ENCODE measurements at places on chromosomes 7 and 10. TPM values are rescaled to one million over a fixed set of nuclear protein-coding genes. Genes with fewer than 3 reads are reported as not detected.
A peak's percentile ranks its signal among the peaks of the same experiment; 100 is the strongest.

The RBP3 gene
- polyA plus RNA-seq = not detected

The ATP6V0A4 gene
- polyA plus RNA-seq = not detected

DNA sequence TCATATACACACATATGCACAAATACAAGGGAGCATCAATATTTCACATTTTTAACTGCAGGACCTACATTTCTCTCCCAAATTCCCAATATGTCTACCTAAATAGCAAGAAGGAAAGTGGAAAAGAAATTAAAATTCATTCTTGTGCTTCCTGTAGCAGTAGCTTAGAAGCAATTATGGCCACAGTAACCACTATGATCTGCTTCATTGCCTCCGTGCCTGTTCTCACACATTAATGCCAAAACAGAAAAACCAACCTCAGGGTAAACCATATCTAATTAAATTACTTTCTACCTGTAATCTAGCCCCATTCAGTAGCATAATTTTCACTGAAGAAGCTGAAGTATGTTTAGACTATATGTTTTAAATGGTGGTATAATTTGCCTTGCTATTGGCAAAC is 55.2 kb downstream of the HYCC1 start:
- H3K4me1 ChIP-seq = no peaks in the 10 kb centered on the region
- H3K36me3 ChIP-seq = peaks cover 5% of the 10 kb centered on the region
- no peak overlapping the region for H3K27ac ChIP-seq
- H3K4me3 ChIP-seq = no peak overlapping the region
- no peak for DNase-seq

DNA sequence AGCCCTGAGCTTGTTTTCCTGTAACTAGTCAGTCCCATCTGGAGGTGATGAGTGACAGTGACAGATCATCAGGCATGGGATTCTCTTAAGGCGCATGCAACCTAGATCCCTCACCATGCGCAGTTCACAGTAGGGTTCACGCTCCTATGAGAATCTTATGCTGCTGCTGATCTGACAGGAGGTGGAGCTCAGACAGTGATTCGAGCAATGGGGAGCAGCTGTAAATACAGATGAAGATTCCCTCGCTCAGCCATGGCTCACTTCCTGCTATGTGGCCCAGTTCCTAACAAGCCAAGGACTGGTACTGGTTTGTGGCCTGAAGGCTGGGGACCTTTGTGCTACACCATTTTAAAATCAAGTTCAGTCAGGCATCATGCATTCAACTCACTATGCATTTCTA is 221.7 kb downstream of the KIAA1217 start:
- H3K4me3 ChIP-seq = no peak overlapping the region
- H3K4me1 ChIP-seq = peaks cover 7% of the 10 kb centered on the region
- H3K27ac ChIP-seq = no peak overlapping the region
- DNase-seq = no peak

DNA sequence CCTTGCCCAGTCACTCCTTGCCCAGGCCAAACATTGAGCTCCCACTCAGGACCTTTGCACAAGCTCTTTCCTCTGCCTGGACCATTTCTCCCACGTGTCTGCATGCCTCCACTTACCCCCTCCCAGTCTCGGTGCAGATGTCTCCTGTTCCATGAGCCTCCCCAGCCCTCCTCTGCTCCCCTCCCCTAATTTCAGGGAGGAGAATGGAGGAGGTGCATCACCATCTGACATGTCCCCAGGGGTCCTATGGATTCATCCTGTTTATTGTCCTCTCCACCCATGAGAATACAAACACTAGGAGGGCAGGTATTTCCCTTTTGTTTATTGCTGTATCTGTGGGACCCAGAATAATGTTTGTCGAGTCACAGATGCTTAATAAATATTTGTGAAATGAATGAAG is 8.6 kb upstream of the GRID2IP start:
- no peak overlapping the region for H3K27ac ChIP-seq
- peaks cover 10% of the 10 kb centered on the region for H3K27me3 ChIP-seq
- no peaks in the 10 kb centered on the region for H3K4me1 ChIP-seq
- H3K4me3 ChIP-seq = no peak overlapping the region
- H3K36me3 ChIP-seq = no peaks in the 10 kb centered on the region

The LGI1 gene
- 0.63 TPM for polyA plus RNA-seq

The CRTAC1 gene
- 0.93 TPM for polyA plus RNA-seq

DNA sequence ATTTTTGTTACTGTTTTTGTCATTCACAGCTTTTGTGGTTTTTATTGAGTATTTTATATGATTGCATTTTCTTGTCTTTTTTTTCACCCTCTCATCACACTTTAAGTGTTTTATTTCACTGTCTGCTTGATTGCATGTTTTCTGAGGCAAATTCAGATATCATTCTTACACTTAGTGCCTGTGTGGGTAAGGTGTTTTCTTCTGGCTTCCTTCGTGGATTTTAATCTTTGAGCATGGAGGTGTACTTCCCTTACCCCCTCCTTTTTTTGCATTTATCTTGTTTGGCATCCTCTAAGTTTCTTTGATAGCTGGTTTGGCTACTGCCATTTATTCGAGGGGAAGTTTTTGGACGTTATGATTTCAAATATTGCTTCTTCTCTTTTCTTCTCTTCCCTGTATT is 127.9 kb downstream of the MLLT10 start:
- DNase-seq = no peak
- H3K27me3 ChIP-seq = no peaks in the 10 kb centered on the region
- H3K36me3 ChIP-seq = peaks cover 4% of the 10 kb centered on the region
- H3K27ac ChIP-seq = no peak overlapping the region
- H3K4me3 ChIP-seq = no peak overlapping the region

The TFEC gene
- 0.76 TPM for polyA plus RNA-seq

The MUC3A gene
- 0.62 TPM for polyA plus RNA-seq

DNA sequence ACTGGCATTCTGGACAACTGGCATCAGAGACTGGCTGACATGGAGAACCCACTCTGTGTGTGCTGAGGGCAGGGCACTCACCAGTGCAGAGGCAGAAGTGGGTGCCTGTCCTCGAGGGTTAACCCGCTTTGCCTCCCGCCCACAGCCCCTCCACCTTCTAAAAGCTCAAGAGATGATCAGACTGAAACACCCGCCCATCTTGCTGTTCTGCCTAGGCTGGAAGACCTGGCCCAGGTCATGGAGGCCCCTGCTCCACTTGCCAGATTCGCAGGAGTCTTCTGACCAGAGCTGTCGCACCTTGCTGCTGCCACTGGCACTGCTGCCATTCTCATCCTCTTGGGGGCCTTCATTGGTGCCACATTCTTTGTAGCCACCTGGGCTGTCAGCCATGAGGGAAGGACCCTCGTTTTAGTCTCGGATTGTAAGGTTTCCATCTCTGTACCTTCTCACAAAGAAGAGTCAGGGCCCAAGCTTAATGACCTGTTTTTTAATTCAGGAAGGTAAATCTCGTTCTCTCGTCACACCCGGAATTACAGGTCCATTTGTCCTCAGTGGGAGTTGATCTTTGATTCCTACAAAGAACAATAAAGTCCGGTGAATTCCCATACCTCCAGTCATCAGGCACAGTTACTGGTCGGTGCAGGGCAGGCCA is 1.9 kb downstream of the CYREN start:
- H3K4me1 ChIP-seq = peaks cover 57% of the 10 kb centered on the region
- no peaks in the 10 kb centered on the region for H3K27me3 ChIP-seq
- no peak for DNase-seq
- H3K4me3 ChIP-seq = peak overlapping the region; percentile 73

GRCh38 chr10:49104323-49104722 is 11.0 kb downstream of the VSTM4 start:
- DNase-seq = no peak
- H3K4me1 ChIP-seq = peaks cover 5% of the 10 kb centered on the region
- H3K27ac ChIP-seq = no peak overlapping the region
- H3K36me3 ChIP-seq = no peaks in the 10 kb centered on the region

The MEST gene
- 4.1 TPM for polyA plus RNA-seq

The OR2A1 gene
- 0.05 TPM for polyA plus RNA-seq

The FEZF1 gene
- not detected for polyA plus RNA-seq

- peaks cover 40% of the 10 kb centered on the region for H3K4me1 ChIP-seq
- no peaks in the 10 kb centered on the region for H3K36me3 ChIP-seq
- peak; percentile 61 for DNase-seq
- H3K27me3 ChIP-seq = no peaks in the 10 kb centered on the region
- peak overlapping the region; percentile 96 for H3K27ac ChIP-seq
- H3K4me3 ChIP-seq = peak overlapping the region; percentile 77
These were observed 216.5 kb upstream of the MKLN1 start for GRCh38 chr7:131111081-131111576.

- no peak overlapping the region for H3K27ac ChIP-seq
- H3K4me1 ChIP-seq = peaks cover 54% of the 10 kb centered on the region
- no peak overlapping the region for H3K4me3 ChIP-seq
- peaks cover 12% of the 10 kb centered on the region for H3K36me3 ChIP-seq
These were observed 121.6 kb downstream of the LRRC4 start for GRCh38 chr7:127909424-127910152.

GRCh38 chr10:79082631-79083596 is 14.1 kb downstream of the ZMIZ1 start:
- H3K27me3 ChIP-seq = no peaks in the 10 kb centered on the region
- peaks cover 99% of the 10 kb centered on the region for H3K4me1 ChIP-seq
- no peak for DNase-seq
- no peak overlapping the region for H3K4me3 ChIP-seq
- H3K36me3 ChIP-seq = no peaks in the 10 kb centered on the region

GRCh38 chr7:131494182-131494581 is 62.2 kb downstream of the PODXL start:
- no peak overlapping the region for H3K27ac ChIP-seq
- no peak for DNase-seq
- H3K4me3 ChIP-seq = no peak overlapping the region
- no peaks in the 10 kb centered on the region for H3K36me3 ChIP-seq
- H3K27me3 ChIP-seq = no peaks in the 10 kb centered on the region

GRCh38 chr10:96255549-96256333 is 15.6 kb downstream of the BLNK start:
- H3K27ac ChIP-seq = no peak overlapping the region
- no peaks in the 10 kb centered on the region for H3K36me3 ChIP-seq
- no peaks in the 10 kb centered on the region for H3K27me3 ChIP-seq
- H3K4me1 ChIP-seq = peaks cover 7% of the 10 kb centered on the region

The SGCE gene
- polyA plus RNA-seq = 12.6 TPM

The CYP3A7 gene
- polyA plus RNA-seq = not detected

GRCh38 chr7:49150486-49150885 is 226.1 kb downstream of the CDC14C start:
- H3K27ac ChIP-seq = no peak overlapping the region
- DNase-seq = no peak
- H3K4me1 ChIP-seq = no peaks in the 10 kb centered on the region
- H3K4me3 ChIP-seq = no peak overlapping the region
- H3K36me3 ChIP-seq = no peaks in the 10 kb centered on the region
- H3K27me3 ChIP-seq = no peaks in the 10 kb centered on the region

The TRIM56 gene
- polyA plus RNA-seq = 9.8 TPM

The ARPC1A gene
- polyA plus RNA-seq = 344 TPM

DNA sequence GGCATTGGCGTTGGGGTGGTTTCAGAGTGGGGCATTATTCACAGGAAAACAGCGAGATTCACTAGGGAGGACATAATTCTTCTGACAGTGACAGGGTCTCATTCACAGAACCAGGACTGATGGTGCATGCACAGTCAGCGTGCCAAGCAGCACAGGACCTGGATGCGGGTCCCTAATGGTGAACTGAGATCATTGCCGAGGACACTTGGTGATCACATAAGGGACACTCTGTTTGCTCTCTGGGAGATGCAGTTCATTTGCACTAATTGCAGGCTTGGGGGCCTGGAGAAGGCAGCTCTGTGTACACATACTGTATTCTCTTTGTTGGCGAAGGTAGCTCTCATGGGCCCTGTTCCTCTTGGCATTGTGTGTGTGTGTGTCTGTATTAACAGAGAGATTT is 716.1 kb downstream of the PHTF2 start:
- H3K27ac ChIP-seq = no peak overlapping the region
- no peak overlapping the region for H3K4me3 ChIP-seq

DNA sequence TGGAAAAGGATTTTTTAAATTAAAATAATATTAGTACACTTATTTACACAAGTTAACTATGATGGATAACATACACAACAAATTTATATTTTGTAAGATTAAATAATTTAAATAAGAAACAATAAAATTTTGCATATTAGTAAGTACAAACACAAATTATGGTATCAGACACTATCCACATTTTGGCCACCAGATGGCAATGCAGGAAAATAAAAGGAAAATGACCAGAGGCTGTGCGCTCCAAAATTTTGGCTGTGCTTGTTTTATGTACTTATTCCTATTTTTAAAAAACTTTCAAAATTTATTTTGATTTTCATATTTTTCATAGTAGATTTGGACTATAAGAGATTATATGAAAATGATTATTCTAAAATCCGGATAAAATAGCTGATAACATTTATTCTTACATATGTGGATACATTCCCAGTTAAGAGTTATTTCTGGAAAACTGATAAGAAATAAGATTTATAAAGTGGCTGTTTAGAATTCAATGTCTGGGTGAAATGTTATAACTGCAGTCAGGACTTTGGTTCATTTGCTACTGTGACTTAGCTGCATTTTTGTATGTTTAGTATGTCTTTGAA is 274.7 kb upstream of the HGF start:
- H3K27me3 ChIP-seq = no peaks in the 10 kb centered on the region
- H3K27ac ChIP-seq = no peak overlapping the region
- peak; percentile 79 for DNase-seq
- no peak overlapping the region for H3K4me3 ChIP-seq
- H3K36me3 ChIP-seq = no peaks in the 10 kb centered on the region

GRCh38 chr10:99785646-99786045 is 3.2 kb downstream of the ABCC2 start:
- no peaks in the 10 kb centered on the region for H3K27me3 ChIP-seq
- DNase-seq = no peak
- no peak overlapping the region for H3K4me3 ChIP-seq
- H3K36me3 ChIP-seq = no peaks in the 10 kb centered on the region
- H3K27ac ChIP-seq = no peak overlapping the region
- H3K4me1 ChIP-seq = peaks cover 38% of the 10 kb centered on the region

DNA sequence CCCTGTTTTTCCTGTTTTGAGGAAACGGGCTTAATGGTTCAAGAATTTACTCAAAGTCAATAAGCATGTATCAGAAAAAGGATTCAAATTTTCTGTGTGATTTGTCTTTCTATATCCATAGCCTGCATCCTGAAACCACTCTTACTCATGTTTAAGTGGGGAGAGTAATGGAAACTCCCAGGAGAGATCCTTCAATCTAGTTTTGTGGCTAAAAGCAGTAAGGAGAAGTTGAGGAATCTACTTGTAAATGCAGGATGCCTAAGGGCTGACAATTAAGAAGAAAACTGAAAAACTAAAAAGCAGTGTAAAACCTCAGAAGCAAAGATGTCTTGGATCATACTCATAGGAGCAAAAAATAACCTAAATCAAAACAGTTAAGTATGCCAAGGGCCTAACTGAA is 68.1 kb upstream of the GRID1 start:
- H3K36me3 ChIP-seq = peaks cover 43% of the 10 kb centered on the region
- DNase-seq = no peak
- H3K27me3 ChIP-seq = no peaks in the 10 kb centered on the region
- H3K27ac ChIP-seq = no peak overlapping the region
- H3K4me1 ChIP-seq = peaks cover 19% of the 10 kb centered on the region
- no peak overlapping the region for H3K4me3 ChIP-seq

- H3K27ac ChIP-seq = no peak overlapping the region
- no peak overlapping the region for H3K4me3 ChIP-seq
- no peaks in the 10 kb centered on the region for H3K27me3 ChIP-seq
- no peaks in the 10 kb centered on the region for H3K4me1 ChIP-seq
- no peaks in the 10 kb centered on the region for H3K36me3 ChIP-seq
These were observed 69.0 kb upstream of the RAB11FIP2 start for GRCh38 chr10:118115701-118116100.
